ENCODE measurements at places on chromosomes 7 and 10.

DNA sequence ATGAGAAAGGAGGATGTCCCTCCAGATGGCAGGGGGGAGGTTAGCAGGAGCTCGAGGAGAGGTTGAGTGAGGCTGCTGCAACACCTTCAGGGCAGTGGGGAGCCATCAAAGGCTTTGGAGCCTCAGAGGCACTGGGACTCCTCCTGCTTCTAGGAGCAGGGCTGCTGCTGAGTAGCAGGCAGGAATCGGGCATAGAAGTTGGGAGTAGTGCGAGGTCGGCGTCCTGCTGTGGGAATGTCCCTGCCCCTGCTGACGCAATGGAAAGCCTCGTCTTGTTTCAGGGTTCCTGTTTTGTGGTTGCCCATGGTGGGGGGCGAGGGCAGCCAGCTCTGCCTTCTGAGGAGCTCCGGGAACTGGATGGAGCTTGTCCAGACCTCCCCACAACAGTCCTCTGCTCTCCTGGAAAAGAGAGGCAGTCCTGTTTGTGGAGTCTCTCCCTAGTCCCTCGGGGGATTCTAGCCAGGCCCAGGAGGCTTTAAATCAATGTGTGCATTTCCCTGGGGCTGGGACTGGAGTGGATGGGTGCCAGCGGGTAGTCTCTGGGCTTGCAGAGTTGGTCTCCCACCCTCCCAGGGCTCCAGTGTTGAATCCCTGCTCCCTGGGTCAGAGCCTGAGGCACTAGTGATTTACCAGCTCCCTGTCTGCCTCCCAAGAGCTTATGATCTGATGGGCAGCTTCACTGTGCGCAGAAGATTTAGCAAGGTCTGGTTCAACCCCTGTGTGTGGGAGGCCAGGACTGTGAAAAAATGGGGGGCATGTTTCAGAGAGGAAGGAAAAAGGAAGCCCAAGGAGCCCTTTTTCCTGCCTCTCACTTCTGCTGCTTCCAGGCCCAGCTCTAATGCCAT, 98.7 kb upstream of the PPIF start:
- no peak for DNase-seq

DNA sequence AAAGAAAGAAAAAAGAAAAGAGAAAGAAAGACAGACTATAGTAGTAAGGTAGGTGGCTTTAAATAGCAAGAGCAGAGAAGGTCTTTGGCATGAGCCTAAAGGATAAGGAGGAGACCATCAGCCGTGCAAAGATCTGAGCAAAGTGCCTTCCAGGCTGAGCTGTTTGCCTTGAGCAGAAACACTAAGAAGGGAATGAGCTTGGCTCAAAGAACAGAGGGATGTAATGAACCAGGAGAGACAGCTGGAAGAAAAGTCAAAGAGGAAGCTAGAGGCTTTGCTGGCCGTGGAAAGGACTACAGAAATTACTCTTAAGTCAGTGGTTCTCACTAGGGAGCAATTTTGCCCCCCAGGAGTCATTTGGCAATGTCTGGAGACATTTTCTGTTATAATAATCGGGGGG, 228.6 kb downstream of the FGFR2 start:
- DNase-seq = no peak

GRCh38 chr10:20457649-20458048, 439.5 kb downstream of the NEBL start:
- no peak for DNase-seq

GRCh38 chr7:21131897-21132296, 296.0 kb upstream of the SP4 start:
- DNase-seq = no peak

DNA sequence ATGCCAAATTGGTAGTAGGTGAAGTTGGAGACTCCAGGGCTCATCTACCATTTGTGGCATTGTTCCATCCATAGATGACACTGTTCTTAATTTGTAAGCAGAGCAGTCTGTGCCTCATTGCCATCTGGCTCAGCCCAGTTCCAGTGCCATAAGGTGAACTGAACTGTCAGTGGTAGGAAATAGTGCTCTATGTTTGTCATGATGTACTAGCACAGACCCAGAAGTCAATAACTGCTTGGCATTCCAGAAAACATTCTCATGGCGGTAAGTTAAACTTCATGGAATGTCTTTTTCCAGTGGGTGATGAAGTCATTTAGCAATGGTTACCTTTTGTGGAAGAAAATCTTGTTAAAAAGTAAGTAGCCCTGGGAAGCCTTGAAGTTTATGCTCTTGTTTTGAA, 302.7 kb downstream of the SUGCT start:
- no peak for DNase-seq

- DNase-seq = no peak
These were observed 432.9 kb downstream of the GATA3 start for GRCh38 chr10:8487346-8487745.

- DNase-seq = no peak
These were observed 35.8 kb downstream of the DNAJB6 start for GRCh38 chr7:157372300-157373232.

GRCh38 chr10:123393170-123393569, 239.0 kb downstream of the BUB3 start:
- no peak for DNase-seq

DNA sequence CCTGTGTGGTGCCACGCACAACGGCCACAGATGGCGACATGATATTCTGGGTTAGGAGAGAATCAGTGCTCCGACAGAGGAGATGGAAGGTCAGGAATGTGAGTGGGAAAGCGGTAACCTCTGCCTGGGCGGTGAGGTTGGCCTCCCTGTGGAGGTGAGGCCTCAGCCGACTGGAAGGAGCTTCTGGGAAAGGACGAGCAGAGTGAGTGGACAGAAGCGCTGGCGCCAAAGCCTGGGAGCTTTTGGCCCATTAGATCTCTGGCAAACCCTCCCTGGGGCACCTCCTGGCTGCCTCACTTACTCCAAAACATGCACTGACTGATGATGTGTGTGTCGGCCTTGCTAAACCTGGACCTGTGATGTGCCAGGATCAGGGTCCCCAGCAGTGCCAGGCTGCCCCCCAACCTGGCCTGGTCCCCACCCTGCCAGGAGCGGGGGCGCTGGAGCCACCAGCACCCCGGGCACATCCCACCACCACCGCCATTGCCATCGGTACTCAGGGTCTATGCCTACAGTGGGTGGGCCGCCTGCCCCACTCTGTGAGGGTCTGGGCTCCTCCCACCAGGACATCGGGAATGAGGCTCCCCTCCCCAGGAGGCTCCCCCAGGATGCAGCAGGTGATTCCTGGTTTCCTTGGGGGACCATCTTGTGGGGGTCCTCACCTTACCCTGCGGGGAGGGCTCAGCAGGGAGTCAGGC, 51.0 kb downstream of the RASGEF1A start:
- no peak for DNase-seq

DNA sequence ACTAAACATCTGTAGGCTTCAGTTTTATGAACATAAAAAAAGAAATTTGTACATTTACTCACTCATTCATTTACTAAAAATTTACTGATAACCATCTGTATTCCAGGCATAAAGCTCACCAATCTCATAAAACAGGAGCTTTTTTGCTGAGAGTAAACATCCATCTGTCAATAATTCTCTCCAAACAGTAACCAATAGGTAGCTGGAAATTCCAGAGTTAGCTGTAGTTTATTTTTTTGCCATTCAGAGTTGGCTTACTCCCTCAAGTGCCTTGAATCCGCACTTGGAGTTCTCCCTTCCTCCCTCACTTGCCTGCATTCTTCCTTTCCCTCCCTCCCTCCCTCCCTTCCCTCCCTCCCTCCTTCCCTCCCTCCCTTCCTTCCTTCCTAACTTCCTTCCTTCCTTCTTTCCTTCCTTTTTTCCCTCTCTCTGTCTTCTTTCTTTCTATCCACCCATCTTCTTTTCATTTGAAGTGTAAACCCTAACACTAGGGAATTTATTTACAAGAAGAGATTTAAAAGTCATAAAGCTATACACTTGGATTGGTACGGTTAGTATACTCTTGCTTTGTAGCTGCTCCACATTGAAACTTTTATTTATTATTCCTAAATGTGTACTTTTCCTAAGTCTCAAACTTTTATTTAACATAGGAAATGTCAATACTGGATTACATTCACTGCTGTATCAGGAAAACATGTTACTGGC, 44.6 kb upstream of the BICC1 start:
- no peak for DNase-seq

- DNase-seq = no peak
These were observed 75.2 kb downstream of the PARD3 start for GRCh38 chr10:34739915-34740314.

DNA sequence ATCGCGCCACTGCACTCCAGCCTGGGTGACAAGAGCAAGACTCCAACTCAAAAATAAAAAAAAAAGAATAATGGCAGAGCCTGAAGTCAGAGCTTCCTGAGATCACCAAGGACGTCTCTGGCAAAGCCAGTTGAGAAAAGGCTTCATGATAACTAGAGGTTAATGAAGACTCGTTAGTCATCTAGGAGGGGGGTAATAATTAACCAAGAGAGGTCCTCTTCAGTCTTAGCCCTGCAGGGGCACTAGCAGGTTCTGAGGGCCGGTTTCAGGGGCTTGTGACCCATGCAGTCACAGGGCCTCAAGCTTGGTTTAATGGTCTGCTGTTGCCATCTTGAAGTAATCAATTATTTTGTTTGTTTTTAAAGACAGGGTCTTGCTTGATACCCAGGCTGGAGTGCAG, 28.6 kb upstream of the PROSER2 start:
- no peak for DNase-seq

DNA sequence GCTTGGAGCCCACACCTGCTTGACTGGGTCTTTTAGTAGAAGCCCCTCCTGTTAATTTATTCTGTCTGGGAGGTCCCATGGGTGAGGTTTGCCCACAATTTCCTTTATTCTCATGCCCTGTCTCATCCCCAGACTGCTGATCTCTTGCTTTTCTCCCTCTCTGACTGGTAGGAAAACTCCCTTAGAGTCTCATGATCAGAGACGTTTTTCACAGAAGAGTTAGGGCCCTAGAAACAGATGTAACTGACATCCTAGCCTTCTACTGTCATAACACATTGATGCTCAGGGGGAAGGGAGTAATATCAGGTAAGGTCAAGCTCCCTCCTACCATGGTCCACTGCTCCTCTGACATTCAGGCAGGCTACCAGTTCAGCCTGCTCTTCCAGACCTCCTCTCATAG, 43.7 kb upstream of the WASL start:
- no peak for DNase-seq

GRCh38 chr7:26449175-26450165, 157.8 kb downstream of the SNX10 start:
- no peak for DNase-seq

- no peak for DNase-seq
These were observed 330.1 kb downstream of the PAXIP1 start for GRCh38 chr7:154672659-154673415.

DNA sequence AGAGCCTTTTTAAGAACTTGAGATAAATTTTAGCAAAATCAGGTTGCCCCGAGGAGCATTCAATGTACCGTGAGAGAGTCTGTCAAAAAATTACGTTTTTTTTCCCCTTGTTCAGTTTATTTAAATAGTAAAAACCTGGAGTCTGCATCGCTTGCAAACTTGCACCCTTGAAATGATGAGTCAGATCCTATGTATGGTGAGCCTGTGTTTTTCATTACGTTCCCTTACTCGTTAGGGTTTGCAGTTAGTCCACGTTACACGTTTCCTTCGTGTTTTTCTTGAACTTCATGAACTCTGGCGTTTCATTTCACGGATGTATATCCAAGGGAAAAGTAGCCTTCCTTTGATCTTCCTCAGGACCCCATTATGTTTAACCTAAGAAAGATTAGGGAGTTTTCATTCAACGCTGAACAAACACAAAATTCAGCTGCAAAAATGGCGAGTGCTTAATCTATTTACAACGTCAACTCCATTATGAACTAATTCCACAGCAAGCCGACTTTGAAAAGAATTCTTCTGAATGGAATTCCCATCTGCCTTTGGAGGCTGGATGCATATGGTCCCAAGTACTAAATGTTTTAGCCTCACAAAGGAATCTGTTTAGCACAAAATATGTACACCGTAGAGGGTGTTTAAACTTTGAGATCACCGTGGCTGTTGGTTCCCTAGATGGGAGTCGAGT, 182.4 kb downstream of the MYOF start:
- no peak for DNase-seq

GRCh38 chr10:89369156-89370105, 8.4 kb upstream of the IFIT1B start:
- DNase-seq = no peak

DNA sequence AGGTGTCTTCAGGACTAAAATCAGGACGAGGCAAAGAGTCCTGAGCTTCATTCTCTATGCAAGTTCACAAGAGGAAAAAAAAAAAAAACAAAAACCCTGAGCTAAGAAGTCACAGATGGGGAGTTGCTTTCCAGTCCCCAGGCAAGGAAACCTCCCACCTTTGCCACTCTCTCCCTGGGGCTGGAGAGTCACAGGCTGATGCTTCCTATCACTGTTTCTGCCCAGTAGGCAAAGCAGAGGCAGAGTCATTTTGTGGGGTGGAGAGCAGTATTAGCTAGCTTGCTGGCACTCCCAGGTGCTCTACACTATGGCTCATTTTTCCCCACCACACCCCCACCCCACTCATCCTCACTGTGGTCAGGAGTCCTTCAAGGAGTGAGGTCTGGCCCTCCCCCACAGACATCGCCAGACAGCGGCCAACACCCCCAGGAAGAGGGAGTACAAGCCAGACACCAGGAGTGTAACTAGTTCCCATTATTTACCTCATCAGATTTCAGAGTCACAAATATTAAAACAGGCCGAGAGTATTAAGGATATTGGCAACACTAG, 34.6 kb upstream of the UNC5B start:
- no peak for DNase-seq

DNA sequence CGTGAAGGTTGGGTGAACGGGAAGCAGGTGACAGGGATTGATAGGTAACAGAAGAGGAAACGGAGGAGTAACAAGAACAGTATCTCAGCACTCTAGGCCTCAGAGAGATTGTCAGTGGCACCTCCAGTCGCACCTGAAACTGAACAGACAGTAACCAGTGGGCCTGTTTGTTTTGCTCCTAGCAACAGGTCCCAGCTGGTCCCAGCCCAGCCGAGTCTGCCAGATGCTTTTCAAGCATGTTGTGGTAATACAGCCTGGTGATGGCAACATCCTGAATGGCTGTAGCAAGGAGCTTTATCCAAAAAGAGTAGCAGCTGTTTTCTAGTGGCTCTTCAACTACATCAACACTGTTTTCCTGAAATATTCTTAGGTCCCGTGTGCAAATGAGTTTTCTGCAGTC, 4.7 kb downstream of the CACNB2 start:
- no peak for DNase-seq

DNA sequence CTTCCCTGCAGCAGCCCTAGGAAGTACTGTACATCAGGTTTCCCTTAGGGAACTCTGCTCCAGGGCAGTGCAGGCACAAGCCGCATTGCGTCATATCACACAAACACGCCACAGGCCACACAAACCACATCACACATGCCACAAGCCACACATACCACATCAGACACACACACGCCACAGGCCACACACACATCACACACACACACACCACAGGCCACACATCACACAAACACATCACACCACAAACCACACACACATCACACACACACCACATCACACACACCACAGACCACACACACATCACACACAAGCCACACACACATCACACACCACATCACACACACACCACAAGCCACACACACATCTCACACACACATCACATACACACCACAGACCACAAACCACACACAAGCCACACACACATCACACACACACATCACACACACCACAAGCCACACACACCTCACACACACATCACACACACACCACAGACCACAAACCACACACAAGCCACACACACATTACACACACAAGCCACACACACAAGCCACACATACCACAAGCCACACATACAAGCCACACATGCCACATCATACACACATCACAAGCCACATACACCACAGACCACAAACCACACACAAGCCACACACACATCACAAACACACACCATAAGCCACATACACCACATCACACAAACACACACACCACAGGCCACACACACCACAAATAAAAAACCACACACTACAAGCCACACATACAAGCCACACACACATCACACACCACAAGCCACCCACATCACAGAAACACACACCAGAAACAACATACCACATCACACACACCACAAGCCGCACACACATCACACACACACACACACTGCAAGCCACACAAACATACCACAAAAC, 53.4 kb downstream of the TMEM209 start:
- no peak for DNase-seq

Measured in stimulated activated CD4-positive, alpha-beta T cell treated with anti-CD3 and anti-CD28 coated beads, Interleukin-1b, Interleukin-23, amount 100 ng/mL, for 24 hours (primary cell).